CD14-positive monocyte (primary cell): ENCODE measurements at places on chromosomes 1 and 21. TPM values are rescaled to one million over a fixed set of nuclear protein-coding genes. Genes with fewer than 3 reads are reported as not detected.

Gene C1orf226
- 0.31 and 0.34 TPM in 2 replicates for polyA plus RNA-seq

Gene C1QA
- polyA plus RNA-seq: 19.6 TPM

Gene POGK
- polyA plus RNA-seq: 10.9 TPM

Gene DMRTA2
- not detected for polyA plus RNA-seq

Gene CELA3B
- not detected for polyA plus RNA-seq

Gene NMNAT2
- polyA plus RNA-seq: not detected

Gene KCNQ4
- polyA plus RNA-seq: not detected

Gene C2CD4D
- not detected for polyA plus RNA-seq

Gene GPR37L1
- polyA plus RNA-seq: 0.06 TPM

Gene FOXD2
- polyA plus RNA-seq: not detected

Gene SAMSN1
- 7.7 and 20.9 TPM in 2 replicates for polyA plus RNA-seq

Gene ADAMTS4
- polyA plus RNA-seq: 0.01 TPM

Gene TRIM67
- not detected for polyA plus RNA-seq

Gene FMO3
- polyA plus RNA-seq: not detected

Gene PHGDH
- polyA plus RNA-seq: 0.09 and 0.39 TPM in 2 replicates

Gene KCND3
- polyA plus RNA-seq: not detected

Gene KRTAP19-3
- not detected in 2 replicates for polyA plus RNA-seq

Gene TATDN3
- polyA plus RNA-seq: 31.4 TPM

Gene ABCA4
- polyA plus RNA-seq: not detected

Gene SGIP1
- not detected for polyA plus RNA-seq

Gene RIT1
- 34.1 and 76.8 TPM in 2 replicates for polyA plus RNA-seq

Gene CNTN2
- polyA plus RNA-seq: not detected

Gene ADGRL4
- not detected in 2 replicates for polyA plus RNA-seq

Gene TRIM45
- not detected for polyA plus RNA-seq

Gene CCDC27
- not detected for polyA plus RNA-seq

Gene NUF2
- 0.37 TPM for polyA plus RNA-seq

Gene EFCAB7
- 2.2 TPM for polyA plus RNA-seq

Gene TEKT2
- not detected for polyA plus RNA-seq

Gene TRAF3IP3
- polyA plus RNA-seq: 130 and 266 TPM in 2 replicates

Gene MFAP2
- polyA plus RNA-seq: not detected

Gene BTG3
- 2.0 TPM for polyA plus RNA-seq

Gene CFAP74
- polyA plus RNA-seq: not detected

Gene SPRR5
- polyA plus RNA-seq: not detected in 2 replicates

Gene B3GALT2
- polyA plus RNA-seq: not detected in 2 replicates

Gene PPM1J
- 0.28 TPM for polyA plus RNA-seq

Gene RAP1GAP
- not detected for polyA plus RNA-seq

Gene TSTD1
- polyA plus RNA-seq: 20.3 TPM

Gene CRP
- not detected in 2 replicates for polyA plus RNA-seq

Gene GJA9
- polyA plus RNA-seq: not detected in 2 replicates

Gene SYCP1
- not detected in 2 replicates for polyA plus RNA-seq

Gene OR2T2
- polyA plus RNA-seq: not detected

Gene THEM5
- not detected for polyA plus RNA-seq

Gene REN
- polyA plus RNA-seq: not detected in 2 replicates

Gene NECAP2
- 78.9 and 83.1 TPM in 2 replicates for polyA plus RNA-seq
